Activated CD4-positive, alpha-beta T cell treated with anti-CD3 and anti-CD28 coated beads, Interleukin-2, amount 50 U/mL, for 24 hours (primary cell): ENCODE measurements at places on chromosomes 3 and 15.

DNA sequence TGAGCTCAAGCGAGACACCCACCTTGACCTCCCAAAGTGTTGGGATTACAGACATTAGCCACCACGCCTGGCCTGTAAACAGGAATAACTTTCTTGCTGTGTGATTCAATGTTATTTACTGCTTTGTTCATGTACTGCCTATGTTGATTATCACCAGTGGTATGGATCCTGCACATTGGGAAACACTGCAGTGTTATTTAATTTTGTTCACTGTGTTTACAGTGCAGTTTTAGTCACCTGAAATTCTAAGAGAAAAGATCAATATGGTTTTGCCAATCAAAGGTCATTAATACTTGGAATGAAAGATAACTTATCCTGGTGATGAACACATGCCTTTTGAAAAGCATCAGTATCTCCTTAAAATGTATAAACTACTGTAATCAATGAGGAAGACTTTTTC lies 8.6 kb upstream of the GABPB1 start:
- no peak for DNase-seq

DNA sequence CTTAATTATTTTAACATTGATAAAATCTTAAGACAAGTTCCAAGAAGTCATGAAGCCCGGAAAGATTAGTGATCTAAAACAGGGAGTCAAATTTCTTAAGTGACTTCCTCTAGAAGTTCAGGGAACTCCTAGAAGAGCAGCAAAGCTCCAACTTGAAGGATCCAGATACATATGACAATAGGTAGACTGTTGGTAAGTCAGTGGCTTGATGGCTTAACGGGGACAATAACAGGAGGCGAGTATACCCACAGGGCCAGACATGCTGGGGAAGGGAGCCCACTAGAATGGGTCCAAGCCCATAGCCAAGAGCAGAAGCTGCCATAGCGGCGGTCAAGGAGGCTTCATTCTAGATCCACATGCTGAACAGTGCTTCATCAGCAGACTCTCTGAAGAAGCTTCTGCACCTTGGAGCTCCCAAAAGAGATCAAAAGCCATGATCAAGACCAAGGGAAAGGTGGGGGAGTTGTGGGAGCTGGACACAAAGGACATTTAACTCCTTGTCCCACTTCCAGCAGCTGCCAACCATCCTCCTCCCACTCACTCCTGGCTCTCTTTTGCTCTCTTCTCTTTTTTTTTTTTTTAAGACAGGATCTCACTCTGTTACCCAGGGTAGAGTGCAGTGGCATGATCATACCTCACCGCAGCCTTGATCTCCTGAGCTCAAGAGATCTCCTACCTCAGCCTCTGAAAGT lies 10.2 kb upstream of the CA12 start:
- DNase-seq: no peak

DNA sequence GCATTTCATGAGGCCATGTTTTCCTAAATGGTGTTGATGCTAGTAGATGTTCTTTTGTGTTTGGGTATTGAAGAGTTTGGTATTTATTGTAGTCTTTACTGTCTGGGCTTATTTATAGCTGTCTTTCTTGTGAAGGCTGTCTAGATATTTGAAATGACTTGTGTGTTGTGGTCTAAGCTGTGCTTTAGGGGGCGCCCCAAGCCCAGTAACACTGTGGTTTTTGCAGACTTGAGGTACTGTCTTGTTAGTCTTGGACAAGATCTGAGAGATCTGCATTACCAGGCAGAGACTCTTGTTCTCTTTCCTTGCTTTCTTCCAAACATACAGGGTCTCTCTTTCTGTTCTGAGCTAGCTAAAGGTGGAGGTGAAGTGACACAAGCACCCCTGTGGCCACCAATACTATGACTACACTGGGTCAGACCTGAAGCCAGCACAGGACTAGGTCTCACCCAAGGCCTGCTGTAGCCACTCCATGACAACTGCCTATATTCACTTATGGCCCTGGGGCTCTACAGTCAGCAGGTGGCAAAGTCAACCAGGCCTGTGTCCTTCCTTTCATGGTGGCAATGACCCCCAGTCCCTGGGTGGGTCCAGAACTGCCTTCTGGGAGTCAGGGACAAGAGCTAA lies 152.1 kb upstream of the TBC1D5 start:
- peak; percentile 8 for DNase-seq

DNA sequence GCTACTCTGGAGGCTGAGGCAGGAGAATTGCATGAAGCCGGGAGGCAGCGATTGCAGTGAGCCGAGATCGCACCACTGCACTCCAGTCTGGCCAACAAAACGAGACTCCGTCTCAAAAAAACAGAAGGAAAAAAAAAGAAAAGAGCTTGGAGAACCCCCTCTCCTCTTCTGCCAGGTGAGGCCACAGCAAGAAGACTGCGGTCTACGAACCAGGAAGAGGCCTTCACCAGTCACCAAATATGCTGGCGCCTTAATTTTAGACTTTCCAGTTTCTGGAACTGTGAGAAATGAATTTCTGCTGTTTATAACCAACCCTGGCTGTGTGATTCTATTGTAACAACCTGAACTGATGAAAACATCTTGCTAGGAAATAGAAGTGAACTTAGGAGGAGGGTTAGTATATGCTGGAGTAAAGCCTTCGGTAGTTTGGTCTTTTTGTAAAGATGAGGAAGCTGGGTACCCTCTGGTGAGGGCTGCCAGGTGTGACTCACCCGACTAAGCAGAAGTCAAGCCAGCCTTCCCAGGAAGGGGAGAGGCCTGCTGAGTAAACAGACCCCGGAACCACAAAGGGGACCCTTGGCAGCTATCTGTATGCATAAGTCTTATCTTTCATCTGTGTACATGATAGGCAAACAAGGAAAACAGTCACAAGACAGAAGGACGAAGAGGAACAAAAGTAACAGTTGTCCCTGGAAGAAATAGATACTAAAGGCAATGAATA lies 78.7 kb downstream of the KLF13 start:
- DNase-seq: no peak

DNA sequence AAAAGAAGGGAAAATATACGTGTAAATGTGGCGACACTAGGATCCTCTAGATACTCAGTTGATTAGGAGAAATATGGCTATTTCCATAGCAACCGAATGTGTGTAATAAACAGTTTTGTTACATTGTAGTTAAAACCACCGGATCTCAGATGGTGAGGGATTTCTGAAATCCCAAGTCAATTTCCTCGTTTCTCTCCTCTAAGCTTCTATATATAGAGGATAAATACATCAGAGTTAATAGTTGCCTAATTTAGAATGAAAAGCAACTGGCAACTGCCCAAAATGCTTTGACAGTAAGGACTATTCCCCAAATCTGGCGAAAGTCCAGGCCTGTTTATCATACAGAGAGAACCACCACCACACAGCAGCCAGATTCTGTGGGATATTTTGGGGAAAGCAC lies 112.6 kb downstream of the GABRB3 start:
- DNase-seq: no peak

GRCh38 chr3:106103383-106103782 lies 234.6 kb upstream of the CBLB start:
- no peak for DNase-seq

DNA sequence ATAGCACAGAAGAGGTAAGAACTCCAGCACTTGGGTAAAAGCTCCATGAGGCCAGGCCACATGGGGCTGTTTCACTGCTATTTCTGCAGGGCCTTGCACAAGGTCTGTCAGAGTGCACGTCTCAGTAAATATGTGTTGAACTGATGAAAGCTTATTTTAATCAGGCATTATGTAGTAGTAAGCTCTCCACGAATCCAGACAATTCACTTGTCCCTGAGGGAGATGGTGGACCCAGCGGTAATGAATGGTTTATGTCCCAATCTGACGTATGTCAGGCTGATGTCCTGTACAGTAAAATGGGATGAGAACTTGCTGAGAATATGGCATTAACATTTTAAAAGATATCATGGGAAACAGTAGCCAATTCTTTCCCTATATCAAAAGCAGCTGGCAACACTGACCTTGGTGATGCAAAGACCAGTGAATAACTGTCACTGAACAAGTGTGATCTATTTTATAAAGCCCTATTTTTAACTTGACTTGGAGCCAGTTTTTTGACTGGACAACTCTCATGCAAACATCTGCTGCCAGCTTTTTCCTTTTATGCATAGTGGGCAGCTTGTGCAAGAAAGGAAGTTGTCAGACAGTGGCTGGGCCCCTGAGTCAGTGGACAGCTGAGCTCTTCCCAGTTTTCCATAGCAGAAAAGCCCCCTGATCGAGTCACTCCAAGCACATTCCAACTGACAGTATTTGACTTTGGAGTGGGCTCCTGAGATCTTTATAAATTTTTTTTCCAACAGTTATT lies 519.8 kb upstream of the MDFIC2 start:
- DNase-seq: no peak

- no peak for DNase-seq
These were observed 51.5 kb downstream of the IGF1R start for GRCh38 chr15:98699591-98700424.

- DNase-seq: no peak
These were observed 55.4 kb downstream of the GRIP2 start for GRCh38 chr3:14484741-14485140.

DNA sequence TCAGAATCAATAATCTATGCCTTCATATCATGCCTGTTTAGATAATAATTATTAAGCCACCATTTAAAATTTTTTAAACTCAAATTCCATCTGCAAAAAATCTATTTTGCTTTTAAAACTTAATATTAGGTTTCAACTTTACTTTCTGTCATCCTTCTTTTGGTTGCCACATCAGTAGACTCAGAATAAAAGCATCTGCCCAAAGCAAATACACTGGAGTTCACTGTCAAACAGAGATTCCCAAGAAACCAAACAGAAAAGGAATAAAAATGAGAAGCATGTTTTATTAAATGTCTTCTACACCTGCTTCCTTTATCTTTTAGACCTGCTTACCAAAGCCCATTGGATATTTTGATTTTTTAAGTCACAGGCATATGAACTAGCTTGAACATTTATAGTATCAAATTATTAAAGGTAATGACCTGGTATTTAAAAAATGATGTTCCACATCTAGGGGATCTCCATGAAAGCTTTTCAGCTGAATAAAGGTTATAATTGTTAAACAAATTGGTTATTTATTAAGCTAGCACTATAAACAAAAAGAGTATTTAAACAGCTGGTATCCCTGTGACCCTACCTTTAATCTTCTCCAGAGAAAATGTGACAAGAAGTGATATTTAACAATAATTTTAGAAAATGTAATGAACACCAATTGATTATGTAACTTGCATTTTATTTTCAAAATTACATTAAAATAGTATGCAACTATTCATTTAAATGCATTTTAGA lies 62.5 kb downstream of the ALCAM start:
- no peak for DNase-seq

- no peak for DNase-seq
These were observed 77.4 kb upstream of the PLCL2 start for GRCh38 chr3:16807391-16807790.

DNA sequence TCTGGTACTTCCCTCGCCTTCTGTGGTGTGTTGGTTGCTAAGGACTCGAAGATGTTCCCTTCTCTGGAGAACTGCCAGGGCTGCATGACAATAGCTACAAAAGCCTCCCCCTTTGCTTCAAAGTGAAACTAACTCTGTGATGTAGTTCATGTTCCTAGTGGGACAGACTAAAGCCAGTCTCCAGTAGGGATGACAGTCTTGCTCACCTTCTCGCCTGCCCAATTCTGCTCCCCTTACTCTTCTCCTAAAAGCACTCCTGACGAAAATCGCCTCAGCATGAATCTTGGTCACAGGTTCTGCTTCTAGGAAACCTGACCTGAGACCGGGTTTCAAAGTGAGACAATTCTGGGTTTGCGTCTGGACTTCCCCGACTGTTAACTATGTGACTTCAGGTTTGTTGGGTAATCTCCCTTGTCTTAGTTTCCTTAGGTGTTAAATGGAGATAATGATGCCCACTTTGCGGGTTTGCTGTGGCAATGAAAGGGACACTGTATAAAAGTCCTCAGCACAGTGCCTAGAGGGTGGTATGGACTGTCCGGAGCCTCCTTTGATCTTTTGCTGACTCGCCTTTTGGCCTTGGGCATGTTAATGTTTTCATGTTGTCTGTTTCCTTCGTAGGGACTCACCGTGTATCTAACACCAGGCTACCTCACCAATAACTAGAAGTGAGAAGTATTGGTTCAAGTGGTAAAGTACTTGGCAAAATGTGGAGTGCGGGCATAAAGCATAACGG lies 24.9 kb upstream of the THRB start:
- no peak for DNase-seq

GRCh38 chr15:82572311-82572710 lies 32.1 kb upstream of the RPS17 start:
- no peak for DNase-seq

DNA sequence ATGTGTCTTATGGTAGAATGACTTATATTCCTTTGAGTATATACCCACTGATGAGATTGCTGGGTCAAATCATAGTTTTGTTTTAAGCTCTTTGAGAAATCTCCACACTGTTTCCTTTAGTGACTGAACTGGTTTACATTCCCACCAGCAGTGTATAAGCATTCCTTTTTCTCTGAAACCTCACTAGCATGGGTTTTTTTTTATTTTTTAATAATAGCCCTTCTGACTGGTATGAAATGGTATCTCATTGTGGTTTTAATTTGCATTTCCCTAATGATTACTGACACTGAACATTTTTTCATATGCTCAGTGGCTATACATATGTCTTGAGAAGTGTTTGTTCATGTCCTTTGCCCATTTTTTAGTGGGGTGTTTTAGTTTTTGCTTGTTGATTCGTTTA lies 494.3 kb downstream of the SQOR start:
- DNase-seq: no peak

- no peak for DNase-seq
These were observed 6.9 kb downstream of the PLA2G4D start for GRCh38 chr15:42087460-42087859.

DNA sequence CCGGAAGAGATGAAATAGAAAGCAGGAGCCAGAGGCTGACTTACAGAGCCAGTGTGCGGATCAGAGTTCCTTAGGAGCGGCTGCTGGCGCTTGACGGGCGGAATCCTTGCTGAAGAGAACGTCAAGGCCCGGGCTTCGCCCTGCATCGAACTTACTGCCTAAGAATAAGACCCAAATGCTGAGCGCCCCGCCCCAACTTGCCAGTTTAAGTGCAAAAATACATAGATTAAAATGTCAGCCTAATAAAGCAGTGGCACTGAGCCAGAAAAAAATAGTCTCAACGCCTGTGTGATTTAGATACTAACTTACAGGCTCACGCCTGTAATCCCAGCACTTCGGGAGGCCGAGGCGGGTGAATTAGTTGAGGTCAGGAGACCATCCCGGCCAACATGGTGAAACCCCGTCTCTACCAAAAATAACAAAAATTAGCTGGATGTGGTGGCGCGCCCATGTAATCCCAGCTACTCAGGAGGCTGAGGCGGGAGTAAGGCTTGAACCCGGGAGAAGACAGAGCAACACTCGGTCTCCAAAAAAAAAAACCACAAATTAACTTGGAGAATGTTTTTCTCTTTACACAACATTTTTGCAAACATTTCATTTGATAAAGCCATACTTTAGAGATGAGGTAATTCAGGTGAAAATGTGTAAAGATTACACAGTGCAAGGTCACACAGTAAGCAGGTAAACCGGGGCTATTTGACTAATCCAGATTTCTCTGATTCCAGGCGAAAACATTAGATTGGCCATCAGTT lies 1.2 kb upstream of the UBP1 start:
- no peak for DNase-seq
